ENCODE measurements at places on chromosomes 4 and X.

DNA sequence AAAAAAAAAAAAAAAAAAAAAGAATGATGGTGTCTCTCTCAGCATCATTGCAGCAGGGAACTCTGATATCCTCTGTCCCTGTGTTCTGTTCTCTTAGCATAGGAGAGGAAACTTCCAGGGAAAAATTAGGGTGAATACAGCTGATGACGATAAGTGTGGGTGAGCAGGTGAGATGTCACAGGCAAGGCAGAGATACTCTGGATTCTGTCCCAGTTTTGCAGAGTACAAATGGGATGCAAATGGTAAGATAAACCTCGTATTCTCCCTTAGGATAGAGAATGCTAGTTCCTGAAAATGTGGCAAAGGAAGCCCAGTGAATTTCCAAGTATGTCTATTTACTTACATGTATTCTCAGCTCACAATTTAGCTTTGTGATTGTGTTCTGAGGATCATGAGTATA, 671.6 kb upstream of the BOD1L1 start:
- DNase-seq, result no peak

DNA sequence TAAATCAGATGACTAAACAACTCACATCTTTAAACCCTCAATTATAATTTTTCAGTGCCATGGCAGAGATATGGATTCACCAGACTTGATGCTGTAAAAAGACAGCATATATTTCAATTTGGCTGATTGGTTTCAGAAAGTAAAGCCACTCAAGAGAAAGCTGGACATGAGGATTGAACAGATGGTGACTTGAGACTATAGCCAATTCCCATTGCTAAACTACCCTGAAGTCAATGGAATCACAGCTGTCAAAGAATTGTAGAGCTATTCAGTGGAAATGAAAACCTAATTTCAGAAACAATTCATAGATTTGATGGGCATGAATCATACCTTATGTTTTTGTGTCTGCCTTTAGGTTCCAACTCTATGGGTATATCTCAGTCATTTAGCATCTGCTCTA, 510.6 kb upstream of the BOD1L1 start:
- DNase-seq, result no peak

GRCh38 chrX:131802836-131803626, 220.1 kb upstream of the STK26 start:
- DNase-seq, result peak; percentile 79

GRCh38 chrX:124414281-124414680, 67.9 kb downstream of the SH2D1A start:
- no peak for DNase-seq

DNA sequence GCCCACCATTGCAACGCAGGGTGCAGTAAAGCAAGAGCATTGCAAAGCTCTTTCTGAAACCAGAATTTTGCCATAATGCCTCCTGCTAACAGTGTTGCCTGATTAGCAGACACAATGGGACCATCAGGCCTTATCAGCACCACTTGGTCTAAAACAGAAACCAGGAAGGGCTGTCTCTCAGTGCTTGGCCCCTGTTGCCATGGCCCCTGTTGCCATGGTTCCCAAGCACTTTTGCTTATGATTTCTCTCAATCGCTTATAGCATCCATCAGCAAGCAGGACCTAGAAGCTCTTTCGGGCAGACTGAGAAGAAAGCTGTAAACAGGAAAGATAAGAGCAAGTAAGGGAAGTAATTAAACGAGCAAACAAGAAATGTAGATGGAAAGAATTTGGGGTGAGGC, 36.8 kb downstream of the RTL5 start:
- DNase-seq, result no peak

DNA sequence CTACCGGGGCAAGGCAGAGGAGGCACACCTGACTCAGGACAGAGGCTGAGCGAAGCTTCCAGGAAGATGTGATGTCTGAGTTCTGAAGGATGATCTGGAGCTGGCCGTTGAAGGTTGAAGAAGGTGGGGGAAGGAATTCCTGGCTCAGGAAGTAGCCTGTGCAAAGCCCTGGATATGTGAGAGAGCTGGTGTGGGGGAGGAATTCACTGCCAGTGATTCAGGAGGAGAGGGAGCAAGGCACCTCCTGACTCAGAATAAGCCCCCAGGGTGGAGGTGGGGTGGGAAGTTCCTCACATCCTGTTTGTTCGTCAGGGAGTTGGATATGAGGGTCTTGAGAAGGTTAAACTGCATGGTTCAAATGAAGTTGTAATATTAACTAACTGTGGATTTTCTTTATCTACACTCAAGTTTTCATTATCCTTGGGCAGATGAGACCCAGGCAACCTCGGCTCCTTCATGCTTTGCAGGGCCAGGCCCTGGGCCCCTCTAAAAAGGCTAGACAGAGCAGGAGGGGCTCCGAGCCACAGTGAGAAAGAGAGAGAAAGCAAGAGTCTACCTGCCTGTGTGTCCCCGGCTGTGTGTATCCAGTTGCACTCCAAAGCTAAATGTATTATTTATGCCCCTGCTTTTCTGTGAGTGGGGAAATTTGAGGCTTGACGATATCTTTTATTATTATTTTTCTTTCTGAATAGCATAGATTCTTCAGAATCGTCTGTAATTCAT, 7.1 kb downstream of the NHSL2 start:
- DNase-seq, result no peak

- no peak for DNase-seq
These were observed 30.1 kb upstream of the CYSLTR1 start for GRCh38 chrX:78357342-78358055.

GRCh38 chrX:95950679-95951078, 734.0 kb upstream of the DIAPH2 start:
- no peak for DNase-seq

GRCh38 chrX:115311601-115312001, 22.1 kb downstream of the LUZP4 start:
- DNase-seq, result no peak

- DNase-seq, result no peak
These were observed 30.6 kb downstream of the GUCY1B1 start for GRCh38 chr4:155789391-155789790.

DNA sequence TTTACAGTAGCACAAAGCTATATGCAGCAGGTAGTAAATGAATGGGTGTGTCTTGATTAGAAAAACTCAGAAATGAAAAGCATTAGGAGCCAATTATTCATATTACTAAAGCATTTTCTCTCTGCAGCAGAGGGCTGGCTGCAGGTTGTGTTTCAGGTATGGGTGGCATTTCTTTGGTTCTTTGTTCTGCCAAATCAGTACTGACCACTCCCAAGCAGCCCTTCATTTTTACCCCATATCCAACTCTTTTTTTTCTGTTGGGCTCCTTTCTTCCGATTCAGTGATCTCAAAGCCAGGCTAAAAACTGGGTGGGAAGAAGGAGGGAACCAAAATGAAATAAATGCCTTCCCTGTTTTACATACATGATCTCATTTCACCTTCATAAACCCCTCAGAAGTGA, 162.3 kb downstream of the SPRY1 start:
- no peak for DNase-seq
